A375 (cell line): ENCODE measurements at places on chromosomes 2 and 18. TPM values are rescaled to one million over a fixed set of nuclear protein-coding genes. Genes with fewer than 3 reads are reported as not detected.

Gene RAB6C
- 0.05 TPM in 1 of 2 replicates, not detected in the other for total RNA-seq

Gene TDRD15
- total RNA-seq, result not detected in 2 replicates

Gene LRRC30
- total RNA-seq, result not detected in 2 replicates

Gene SULT1C2
- 2.5 and 3.5 TPM in 2 replicates for total RNA-seq

Gene FBXO48
- total RNA-seq, result 0.23 and 0.34 TPM in 2 replicates

Gene PSMA8
- not detected in 2 replicates for total RNA-seq

Gene ASPRV1
- total RNA-seq, result 0.34 and 0.61 TPM in 2 replicates

Gene APCDD1
- not detected in 2 replicates for total RNA-seq

Gene KIDINS220
- 22.6 and 32.7 TPM in 2 replicates for total RNA-seq

Gene MATN3
- 0.15 and 0.66 TPM in 2 replicates for total RNA-seq

Gene ACADL
- total RNA-seq, result 0.08 and 0.23 TPM in 2 replicates

Gene SERPINB13
- total RNA-seq, result not detected in 2 replicates

Gene IL37
- total RNA-seq, result 1.0 and 2.1 TPM in 2 replicates

Gene BOLA3
- total RNA-seq, result 83.3 and 90.3 TPM in 2 replicates

Gene CHRND
- total RNA-seq, result not detected in 2 replicates

Gene HOXD8
- 5.3 and 6.7 TPM in 2 replicates for total RNA-seq
